IMR-90 (cell line): ENCODE measurements at places on chromosomes 1 and 21. TPM values are rescaled to one million over a fixed set of nuclear protein-coding genes. Genes with fewer than 3 reads are reported as not detected.
A peak's percentile ranks its signal among the peaks of the same experiment; 100 is the strongest.

Gene GBP7
- polyA plus RNA-seq, result not detected in 2 replicates

Gene DYNLT5
- polyA plus RNA-seq, result 0.09 and 0.12 TPM in 2 replicates

Gene KISS1
- 27.3 and 34.7 TPM in 2 replicates for polyA plus RNA-seq

Gene CYP4B1
- polyA plus RNA-seq, result not detected in 2 replicates

DNA sequence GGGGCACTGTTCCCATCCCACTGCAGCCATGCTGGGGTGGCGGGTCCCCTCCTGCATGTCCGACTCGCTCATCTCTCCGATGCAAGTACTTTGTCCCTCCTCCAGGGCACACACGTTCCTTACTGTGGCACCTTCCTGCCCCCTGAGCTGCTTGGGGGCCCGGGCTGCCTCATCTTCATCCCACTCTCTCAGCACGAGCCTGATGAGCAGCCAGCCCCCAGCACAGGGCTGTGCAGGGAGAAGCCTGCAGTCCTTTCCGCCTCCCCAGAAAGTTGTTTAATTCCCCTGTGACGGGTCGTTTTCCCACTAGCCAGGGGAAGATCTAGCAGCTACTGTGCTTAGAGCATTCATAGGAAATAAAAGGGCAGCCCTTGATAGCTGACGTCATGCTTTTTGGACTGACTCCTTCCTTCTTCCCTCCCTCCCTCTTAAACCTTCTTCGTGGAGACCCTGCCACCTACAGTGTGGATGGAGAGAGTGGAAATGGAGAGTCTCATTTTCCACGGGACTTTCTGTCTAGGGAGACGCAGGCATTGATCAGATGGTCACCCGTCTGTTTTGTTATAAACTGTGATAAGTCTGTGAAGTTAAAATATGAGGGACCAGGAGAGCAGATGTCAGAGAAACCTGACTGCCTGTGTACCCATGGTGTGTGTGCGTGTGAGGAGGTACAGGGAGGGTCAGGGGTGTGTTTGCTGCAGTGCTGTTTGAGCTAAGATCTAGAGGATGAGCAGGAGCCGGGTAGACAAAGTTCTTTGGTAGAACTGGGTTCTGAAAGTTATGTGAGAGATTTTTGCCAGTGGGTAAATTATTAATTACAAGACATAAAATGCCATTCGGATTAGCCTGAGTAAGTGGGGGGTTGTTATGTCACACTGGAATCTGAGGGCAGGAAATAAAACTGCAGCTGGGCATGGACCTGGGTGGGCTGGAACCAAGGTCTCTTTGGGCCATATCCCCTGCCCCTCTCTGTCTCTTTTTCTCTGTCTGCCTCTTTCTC is 34.3 kb downstream of the GPR137B start:
- DNase-seq, result peak; percentile 40

DNA sequence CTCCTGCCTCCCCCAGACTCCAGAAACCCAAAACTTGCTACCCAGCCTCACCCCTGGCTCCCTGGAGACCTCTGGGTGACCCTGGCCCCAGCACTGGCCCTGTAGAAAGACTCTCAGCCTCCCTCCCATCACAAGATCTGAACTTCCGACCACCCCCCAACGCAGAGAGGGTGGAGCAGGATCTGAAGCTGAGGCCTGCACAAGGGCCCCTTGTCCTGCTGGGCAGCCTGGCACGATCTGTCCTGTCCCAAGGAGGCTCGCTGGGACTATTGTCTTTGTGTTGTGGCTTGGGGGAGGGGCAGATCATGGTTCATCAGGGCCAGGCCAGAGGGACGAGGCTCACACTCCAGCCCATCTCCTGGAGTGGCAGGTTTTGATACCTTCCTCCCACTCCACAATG is 20.0 kb downstream of the PHLDA3 start:
- DNase-seq, result no peak

GRCh38 chr1:11070876-11071275 is 11.1 kb upstream of the SRM start:
- no peak for DNase-seq

- DNase-seq, result no peak
Measured at GRCh38 chr1:167627865-167628641, 2.0 kb upstream of the RCSD1 start.
